Thoracic aorta (tissue), 2 donors: ENCODE measurements at places on chromosomes 7 and 10.

- no peak for DNase-seq
Observed at GRCh38 chr7:129143724-129144094, 798 bp upstream of the TSPAN33 start.

DNA sequence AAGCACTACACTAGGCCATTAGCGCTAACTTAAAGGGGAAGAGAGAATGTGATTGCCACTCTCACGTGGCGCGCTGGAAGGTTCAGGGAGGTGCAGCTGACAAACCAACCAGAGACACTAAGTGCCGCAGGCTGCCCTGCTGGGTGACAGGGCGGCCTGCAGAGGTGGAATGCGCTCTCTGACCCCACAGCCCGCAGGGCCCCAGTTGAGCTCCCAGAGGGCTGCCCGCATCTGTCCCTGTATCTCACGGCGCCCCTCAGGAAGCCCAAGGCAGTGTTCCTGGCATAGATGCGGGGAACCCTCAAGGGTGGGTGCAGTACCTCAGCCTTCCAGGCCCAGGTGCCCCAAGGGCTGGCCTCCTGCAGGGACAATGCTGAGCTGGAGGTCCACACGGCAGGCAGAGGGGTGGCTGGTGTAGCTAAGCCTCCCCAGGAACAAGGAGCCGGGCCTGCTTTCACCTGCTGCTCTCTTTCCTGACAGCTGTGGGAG, 66.6 kb downstream of the CALML3 start:
- no peak for DNase-seq

GRCh38 chr7:4801839-4802231, 26.4 kb downstream of the AP5Z1 start:
- DNase-seq = no peak

DNA sequence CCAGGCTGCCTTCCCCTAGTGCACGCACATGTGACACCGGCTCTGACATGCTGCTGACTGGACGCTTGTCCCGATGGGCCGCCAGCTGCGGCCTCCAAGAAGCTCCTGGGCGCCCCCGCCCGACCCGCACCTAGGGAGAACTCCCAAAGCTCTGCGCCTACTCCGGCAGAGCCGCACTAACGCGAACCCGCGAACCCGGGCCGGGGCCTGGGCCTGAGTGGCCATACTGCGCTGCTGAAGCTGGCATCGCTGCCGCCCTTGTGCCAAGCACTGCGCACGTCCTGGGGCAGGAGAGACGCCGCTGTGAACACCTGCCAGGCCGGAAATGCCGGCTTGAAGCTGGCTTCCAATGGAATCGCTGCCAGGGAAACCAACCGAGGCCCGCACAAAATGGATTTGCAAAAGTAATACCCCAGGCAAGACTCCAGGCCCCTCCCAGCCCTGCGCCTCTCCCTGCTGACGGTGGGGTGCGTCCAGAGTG, 85.1 kb downstream of the WASHC2A start:
- no peak for DNase-seq

- DNase-seq = peak; percentile 56
Observed at GRCh38 chr10:72044417-72045041, 43.8 kb downstream of the SPOCK2 start.

- no peak for DNase-seq
Observed at GRCh38 chr7:131109011-131109758, 218.5 kb upstream of the MKLN1 start.

DNA sequence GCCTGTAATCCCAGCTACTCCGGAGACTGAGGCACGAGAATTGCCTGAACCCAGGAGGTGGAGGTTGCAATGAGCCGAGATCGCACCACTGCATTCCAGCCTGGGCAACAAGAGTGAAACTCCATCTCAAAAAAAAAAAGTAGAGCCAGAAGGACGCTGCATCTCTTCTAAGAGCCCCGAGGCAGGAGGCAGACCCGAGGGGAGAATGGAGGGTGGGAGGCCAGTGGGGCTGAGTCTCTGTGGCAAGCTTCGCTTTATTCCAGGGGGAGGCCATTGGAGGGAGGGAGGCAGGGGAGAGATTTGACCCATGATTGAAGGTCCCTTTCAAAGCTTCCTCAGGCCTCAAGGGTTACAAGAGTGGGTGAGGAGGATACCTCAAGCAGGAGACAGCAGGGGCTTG, 18.7 kb downstream of the TTYH3 start:
- DNase-seq = no peak

- no peak for DNase-seq
Observed at GRCh38 chr7:20350996-20351692, 20.4 kb downstream of the ITGB8 start.

DNA sequence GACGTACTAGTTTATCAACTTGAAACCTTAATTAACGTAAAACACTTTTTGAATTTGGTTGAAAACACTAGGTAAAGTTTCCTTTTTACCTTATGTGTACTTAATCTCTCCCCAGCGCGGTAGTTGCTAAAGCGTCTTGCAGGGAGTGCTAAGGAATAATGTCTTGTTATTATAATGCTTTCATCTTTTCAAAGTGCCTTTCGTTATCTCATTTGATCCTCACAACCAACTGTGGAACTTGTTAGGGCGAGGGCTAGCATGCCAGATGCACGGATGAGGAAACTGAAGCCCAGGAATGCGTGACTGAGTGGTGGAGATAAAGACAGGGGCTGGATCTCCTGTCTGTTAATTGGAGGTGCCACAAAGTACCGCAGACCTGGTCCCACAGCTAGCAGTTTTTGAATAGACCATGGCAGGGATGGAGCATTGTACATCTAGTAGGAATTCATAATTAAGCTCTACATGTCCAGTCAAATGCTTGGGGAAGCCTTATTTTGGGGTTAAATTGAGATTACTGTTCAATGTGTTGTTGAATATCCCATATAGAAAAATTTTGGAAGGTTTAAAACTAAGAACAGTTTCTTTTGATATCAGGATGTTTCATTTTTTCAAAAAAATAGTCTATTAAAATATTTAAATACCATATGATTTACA, 234.3 kb downstream of the SH2D4B start:
- DNase-seq = no peak

GRCh38 chr10:114042895-114043531, 653 bp upstream of the ADRB1 start:
- no peak for DNase-seq

DNA sequence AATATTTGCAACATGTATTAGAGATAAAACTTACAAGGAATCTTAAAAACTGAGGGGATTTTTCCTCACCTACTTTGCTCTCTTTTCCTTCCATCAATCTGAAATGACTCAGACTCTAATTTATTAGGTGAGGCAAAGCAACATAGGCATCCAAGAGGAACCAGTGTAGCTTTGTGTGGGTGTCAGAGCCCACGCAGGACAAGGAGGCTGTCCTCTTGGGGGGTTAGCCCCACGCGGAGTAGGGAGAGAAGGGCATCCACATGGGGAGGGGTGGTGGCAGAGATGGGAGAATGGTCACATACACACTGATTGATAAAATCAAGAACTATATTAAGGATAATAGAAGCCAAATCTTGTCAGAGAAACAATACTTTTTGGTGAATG, 33.8 kb upstream of the ARMS2 start:
- no peak for DNase-seq
